ENCODE measurements at places on chromosomes 4 and X. TPM values are rescaled to one million over a fixed set of nuclear protein-coding genes. Genes with fewer than 3 reads are reported as not detected.
A peak's percentile ranks its signal among the peaks of the same experiment; 100 is the strongest.

DNA sequence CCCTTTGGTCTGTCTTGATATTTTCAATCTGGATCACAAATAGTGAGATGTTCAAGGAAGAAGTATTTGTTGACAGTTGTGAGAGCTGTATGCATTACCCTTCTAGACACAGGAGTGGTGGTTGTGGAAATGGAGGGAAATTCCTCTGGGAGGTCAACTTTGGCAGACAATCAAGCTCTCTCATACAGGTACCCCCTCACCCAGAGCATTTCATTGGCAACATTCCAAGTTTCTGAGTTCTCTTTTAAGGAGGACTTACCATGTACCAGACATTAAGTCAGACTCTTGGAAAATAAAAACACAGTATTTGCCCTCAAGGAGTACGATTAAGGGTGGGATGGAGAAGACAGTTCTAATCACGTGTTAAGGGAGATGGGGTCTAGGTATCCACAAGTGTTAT is 45.3 kb downstream of the KLHL15 start:
- DNase-seq: no peak

- DNase-seq: peak; percentile 35
These were observed 132.2 kb upstream of the FAM47B start for GRCh38 chrX:34810364-34810763.

The RAB9B gene
- total RNA-seq: 3.3 TPM

GRCh38 chrX:68842781-68843581 is 14.2 kb downstream of the EFNB1 start:
- DNase-seq: peak; percentile 33

The SPATA4 gene
- 0.19 TPM for total RNA-seq

DNA sequence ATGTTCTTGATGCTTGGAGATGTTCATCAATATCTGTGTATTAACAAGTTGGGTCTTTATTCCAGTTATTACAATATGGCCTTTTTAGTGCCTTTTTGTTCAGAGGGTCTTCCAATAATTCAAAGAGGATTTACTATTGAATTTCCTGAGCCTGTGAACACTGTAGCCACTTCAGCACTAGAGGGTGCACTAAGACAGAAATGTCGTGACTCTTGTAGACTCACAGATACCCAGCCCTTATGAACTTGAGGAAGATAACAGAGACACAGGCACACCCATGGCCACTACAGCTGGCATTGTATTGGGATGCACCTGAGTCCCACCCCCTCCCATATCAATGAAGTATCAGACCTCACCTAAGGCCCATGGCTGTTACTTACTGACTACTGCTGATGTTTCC is 54.4 kb upstream of the ACTRT1 start:
- no peak for DNase-seq

DNA sequence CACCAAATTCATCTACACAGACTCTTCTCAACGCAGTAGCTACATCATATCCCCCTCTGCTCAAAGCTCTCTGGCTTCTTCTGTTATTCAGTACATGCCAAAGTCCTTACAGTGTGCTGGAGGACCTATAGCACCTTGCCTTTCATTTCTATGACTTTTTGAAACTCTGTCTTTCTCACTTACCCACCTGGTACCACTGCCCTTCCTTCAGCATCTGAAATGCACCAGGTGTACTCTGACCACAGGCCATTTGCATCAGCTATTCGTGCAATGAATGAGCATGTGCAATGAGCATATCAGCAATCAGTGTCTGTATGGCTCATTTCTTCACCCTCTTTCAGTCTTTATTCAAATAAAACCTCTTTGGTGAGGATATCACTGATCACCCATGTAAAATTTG is 399.9 kb downstream of the RAB28 start:
- DNase-seq: no peak

The LETM1 gene
- 48.3 TPM for total RNA-seq

Data from A172 (cell line).